Vagina (tissue), 2 donors: ENCODE measurements at places on chromosomes 16 and 17.

DNA sequence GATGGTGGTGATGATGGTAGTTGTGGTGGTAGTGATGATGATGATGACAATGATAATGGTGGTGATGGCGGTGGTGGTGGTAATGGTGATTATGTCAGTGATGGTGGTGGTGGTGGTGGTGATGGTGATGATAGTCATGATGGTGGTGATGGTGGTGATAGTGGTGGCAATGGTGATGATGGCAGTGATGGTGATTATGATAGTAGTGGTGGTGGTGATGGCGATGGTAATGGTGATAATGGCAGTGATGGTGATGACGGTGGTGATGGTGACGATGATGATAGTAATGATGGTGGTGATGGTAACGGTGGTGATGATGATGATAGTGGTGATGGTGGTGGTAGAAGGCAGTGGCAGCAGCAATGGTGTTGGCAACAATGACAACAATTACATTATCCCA, 55.3 kb downstream of the RBFOX3 start:
- no peak for DNase-seq

GRCh38 chr16:13394488-13394887, 493.1 kb downstream of the SHISA9 start:
- no peak for DNase-seq

DNA sequence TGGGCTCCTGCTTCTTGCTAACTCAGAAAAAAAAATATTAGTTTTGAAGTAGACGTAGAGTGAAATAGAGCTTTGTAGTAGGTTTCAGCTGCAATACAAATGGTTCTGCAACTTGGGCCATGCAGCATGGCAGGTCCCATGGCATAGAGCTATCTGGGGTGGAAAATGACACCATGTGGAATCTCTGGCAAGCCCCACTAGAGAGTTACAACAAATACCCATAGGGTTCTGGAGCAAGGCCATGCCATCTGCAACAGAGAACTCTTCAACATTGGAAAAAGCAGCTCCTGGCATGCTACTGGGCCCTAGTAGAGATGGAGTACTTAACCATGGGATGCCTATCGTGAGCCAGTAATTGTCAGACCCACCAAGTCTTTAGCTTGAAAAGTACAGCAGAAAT, 25.3 kb upstream of the RBBP6 start:
- no peak for DNase-seq

DNA sequence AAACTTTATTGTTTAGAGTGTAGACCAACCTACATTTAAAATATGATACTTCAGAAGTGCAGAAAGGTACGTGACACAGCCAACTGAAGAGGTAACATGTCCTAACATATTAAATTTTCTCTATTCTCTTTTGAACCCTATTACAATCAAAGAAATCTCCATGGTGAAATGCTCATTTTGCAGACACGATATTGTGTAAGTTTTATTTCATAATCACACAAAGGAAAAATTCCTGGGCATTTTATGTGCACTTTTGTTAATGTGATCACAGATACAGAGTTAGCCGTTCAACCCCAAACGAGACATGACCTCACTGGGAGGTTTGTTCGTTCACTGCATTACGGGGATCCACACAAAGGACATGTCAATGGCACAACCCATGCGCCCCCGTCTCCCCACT, 21.8 kb downstream of the KCNJ16 start:
- DNase-seq: no peak
